ENCODE measurements at places on chromosomes 7 and 10.

GRCh38 chr10:62761115-62761514 lies 43.4 kb upstream of the ADO start:
- no peak for DNase-seq

- DNase-seq = no peak
Measured at GRCh38 chr7:32215697-32216096, 145.5 kb upstream of the PDE1C start.

DNA sequence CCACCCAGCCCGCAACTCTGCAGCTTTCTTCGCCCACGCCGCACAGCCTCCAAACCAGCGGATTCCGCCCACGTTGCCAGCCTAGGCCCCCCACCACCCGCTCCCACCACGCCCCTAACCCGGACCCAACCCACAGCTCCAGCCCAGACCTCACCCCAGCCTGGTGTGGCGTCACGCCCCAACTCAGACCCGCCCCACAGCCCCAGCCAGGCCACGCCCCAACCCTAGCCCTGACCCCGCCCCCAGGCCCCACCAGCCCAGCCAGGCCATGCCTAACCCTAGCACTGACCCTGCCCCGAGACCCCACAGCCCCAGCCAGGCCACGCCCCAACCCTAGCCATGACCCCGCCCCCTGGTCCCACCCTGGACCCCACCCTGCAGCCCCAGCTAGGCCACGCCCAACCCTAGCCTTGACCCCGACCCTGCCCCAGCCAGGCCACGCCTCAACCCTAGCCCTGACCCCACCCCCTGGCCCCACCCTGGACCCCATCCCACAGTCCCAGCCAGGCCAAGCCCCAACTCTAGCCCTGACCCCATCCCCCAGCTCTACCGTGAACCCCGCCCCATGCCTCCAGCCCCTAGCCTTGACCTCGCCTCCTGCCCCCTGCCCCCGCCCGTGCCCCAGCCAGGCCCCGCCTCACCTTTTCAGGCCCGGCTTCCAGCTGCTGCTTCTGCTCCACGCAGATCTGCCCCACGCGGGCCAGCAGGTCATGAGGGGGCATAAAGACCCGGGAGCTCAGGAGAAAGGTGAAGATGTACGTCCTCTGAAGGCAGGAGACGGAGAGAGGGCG lies 64.0 kb downstream of the RASGEF1A start:
- DNase-seq = no peak

- DNase-seq = no peak
Measured at GRCh38 chr10:119283818-119284217, 76.4 kb downstream of the GRK5 start.

- no peak for DNase-seq
Measured at GRCh38 chr10:132886211-132887099, 55.9 kb downstream of the CFAP46 start.

DNA sequence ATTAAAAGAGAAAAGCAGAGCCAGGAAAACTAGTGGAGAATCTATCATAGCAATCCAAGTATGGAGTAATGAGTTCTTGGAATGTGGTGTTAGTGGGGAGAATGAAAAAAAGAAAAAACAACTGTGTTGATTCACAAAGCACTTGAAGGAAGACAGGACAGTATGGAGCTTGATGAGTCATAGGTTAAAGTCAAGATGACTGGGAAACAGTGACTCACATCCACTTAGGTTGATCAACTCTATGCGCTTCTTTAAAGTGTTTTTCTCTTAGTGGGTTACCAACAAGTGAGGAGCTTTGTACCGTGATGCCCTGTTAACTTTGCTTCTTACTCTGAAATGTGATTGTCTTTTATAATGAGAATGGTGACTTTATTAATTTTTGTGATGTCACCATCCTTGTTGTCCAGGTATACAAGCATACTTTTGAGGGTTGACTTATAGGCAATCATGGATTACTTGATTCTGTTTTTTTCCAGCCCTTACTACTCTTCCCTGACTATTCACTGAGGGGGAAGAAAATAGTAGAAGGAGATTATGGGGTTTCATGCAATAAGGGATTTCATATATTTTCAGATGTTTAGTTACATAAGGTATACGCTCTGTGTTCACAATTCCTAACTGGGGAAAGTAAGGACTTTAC lies 32.1 kb upstream of the MDFIC start:
- peak; percentile 96 for DNase-seq

DNA sequence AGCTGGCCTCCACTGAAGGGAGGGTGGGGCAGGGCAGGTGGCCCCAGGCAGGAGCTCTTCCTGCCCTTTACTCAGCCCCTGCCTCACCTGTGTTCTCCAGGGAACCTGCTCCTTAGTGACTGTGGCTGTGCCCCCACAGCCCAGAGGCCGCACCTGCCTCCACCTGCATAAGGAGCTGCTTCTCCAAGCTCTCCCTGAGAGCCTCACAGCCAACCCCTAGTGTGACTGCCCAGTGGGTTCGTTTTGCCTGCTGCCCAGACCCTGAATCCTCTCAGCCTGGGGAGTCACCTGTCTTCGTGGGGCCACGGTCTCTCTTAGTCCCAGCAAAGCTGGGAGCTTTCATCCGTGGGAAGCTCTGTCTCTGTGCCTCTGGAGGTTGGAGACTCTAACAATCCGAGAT lies 94.4 kb downstream of the GLRX3 start:
- DNase-seq = no peak

DNA sequence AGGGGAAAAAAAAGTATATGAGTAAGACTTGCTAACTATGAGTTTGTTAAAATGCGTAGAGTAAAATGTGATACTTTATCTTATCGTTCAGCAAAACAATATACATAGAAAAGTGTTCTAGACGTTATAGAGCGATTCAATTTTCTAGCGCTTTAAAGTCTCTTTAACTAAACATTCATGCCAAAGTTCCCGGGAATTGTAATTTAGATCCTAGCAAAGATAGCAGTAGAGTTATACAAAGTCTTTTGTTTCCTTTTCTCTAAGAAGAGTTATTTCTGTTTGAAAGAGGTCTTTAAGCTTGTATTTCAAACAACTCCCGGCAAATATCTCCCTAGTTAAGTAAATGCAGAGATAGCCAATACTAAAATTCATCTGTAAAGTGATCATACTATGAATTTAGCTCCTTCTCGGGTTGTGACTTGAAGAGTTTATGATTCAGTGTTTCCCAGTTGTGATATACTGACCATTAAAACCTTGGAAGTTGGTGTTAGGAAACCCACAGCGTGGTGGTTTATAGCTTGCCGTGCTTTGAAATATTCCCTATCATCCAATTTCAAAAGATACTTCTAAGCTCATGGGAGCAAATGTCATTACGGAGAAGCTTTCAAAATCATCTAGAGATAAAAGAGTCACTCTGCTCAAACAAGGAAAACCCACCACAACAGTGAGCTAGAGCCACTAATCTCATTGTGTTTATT lies 171.7 kb downstream of the CSTF2T start:
- DNase-seq = no peak

- no peak for DNase-seq
Measured at GRCh38 chr10:77602913-77603533, 34.6 kb downstream of the KCNMA1 start.

- no peak for DNase-seq
Measured at GRCh38 chr7:33748793-33749192, 156.5 kb upstream of the BMPER start.

GRCh38 chr10:36766940-36767339 lies 358.5 kb upstream of the ANKRD30A start:
- DNase-seq = no peak

- DNase-seq = no peak
Measured at GRCh38 chr7:116679500-116679899, 7.5 kb downstream of the MET start.

DNA sequence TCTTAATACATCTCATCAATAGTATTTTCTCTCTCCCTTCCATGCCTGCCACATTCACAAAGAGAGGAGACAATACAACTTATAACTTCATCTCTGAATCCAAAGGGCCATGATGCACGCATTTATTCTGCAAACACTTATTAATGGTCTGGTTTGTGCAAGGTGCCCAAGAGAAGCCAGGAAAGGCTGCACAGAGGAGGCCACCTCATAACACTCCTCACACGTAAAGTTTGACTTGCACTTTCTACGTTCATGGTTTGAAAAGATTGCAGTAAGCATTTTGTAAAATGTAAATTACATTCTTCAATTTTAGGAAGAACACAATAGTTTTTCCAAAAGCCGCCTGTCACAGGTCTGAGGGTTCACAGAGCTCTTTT lies 1.2 kb upstream of the PALS2 start:
- DNase-seq = no peak
